ENCODE measurements at places on chromosomes 4 and X.

GRCh38 chr4:88159229-88159725, 838 bp upstream of the ABCG2 start:
- no peak for DNase-seq

DNA sequence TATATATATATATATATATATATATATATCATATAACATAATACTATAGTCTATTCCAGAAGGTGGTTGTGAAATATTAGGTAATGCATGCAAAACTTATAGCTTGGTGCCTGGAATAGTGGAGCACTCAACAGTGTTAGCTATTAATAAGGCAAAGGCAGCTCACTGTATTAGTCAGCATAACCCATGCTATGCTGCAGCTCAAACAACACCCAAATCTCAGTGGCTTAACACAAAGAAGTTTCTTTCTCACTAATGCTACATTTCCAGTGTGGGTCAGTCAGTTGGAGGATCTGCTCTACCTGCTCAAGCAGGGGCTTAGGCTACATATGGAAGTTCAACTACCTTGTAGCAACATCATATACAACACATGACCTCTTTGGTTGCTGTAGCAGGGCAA, 5.2 kb upstream of the RPGR start:
- DNase-seq = no peak

- no peak for DNase-seq
Measured at GRCh38 chr4:160299177-160299576, 1196.3 kb downstream of the RAPGEF2 start.

GRCh38 chr4:168057412-168057811, 34.9 kb upstream of the ANXA10 start:
- no peak for DNase-seq

DNA sequence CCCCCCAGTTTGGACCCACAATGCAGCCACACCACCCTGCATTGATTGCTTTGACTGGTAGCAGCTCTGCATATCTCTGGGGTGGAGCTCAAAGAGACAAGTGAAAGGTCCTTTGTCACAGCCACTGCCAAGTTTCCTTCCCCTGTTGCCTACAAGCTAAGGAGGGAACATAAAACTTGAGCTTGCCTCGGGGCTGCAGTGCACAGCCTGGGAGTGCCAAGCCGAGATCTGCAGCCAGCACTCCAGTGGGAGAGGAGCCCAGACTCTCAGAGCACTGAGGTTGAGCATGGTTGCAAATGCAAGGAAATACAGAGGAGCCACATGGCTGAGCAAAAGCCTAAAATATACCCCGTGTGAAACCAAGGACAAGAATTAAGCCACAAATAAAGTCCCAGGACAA, 142.2 kb downstream of the DKK2 start:
- DNase-seq = no peak

DNA sequence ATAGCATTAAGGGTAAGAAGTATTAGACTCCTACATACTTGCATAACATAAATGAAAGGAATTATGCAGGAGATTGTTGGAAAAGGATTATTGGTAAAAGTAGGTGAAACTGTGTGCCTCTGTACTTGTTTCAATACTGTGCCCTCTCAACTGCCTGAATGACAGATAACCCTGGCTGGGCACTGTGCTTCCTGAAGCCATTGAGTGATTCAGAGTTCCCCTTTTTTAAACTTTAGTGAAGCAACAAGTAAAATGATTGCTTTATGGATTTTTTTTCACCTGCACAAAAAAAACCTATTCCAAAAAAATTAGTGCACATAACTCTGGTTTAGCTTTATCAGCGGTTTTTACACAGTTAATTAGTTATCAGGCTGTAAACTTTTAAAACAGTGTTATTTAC, 204.8 kb downstream of the TRAM1L1 start:
- DNase-seq = peak; percentile 23

DNA sequence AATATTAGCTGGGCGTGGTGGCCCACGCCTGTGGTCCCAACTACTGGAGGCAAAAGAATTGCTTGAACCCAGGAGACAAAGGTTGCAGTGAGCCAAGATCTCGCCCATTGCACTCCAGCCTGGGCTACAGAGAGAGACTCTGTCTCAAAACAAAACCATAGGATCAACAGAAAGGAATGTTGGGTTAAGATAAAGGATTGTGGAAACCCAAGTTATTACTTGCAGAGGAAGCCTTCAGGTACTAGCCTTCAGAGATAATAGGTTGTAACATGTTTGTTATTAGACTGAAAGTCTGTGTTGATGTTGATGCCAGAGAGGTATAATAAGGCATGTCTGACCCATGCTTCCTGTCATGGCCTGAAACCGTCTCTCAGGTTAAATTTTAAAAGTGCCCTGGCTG, 16.9 kb downstream of the SSX5 start:
- DNase-seq = no peak

DNA sequence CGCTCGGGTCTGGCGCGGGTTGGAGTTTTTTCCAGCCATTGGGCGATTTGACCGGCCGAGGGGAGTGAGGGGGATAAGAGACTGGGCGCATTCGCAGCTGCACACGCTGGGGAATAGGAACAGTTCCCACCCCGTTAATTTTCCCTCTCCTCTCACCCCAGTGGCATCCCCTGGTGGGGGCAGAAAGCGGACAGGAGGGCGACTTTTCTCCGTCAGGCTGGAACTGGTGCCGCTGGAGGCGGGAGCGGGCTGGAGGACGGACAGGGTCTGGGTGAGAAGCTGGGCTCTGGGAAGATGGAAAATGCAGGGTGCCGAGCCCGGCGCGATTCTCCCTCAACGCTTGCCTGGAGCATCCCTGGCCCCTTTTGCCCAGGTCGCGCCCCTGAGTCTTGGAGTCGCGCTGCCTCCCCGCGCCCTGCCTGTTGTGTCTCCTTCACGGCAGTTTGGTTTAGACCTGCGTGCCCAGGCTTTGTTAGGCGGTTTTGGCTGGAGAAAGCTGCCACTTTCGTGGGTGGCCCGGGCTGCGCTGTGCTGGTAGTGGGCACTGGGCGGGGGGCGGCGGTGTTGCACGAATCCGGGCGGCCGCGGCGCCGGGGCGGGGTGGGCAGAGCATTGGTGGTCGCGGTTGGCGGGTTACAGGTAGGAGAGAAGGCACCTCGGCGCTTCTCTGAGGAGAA, 2.0 kb downstream of the ADGRL3 start:
- DNase-seq = no peak

GRCh38 chr4:168803732-168804131, 206.3 kb downstream of the CBR4 start:
- no peak for DNase-seq

- DNase-seq = peak; percentile 32
Measured at GRCh38 chr4:3387943-3388361, 53.8 kb upstream of the HGFAC start.

DNA sequence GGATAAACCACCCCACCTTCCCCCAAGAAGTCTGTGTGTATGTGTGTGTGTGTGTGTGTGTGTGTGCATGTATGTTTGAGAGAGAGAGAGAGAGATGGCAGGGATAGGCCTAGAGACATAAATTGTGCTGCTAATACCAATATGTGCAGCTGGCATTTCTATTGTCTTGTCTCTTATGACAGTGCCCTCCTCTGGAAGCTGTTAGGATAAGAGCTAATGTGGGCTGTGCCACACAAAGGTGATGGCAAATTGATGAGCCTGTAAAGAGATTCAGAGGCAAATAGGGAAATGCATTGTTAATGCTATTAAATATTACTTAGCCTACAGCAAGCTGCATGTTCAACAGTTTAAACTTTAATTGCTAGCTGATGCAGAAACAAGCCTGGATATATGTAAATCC, 332.0 kb downstream of the NKX6-1 start:
- DNase-seq = no peak

DNA sequence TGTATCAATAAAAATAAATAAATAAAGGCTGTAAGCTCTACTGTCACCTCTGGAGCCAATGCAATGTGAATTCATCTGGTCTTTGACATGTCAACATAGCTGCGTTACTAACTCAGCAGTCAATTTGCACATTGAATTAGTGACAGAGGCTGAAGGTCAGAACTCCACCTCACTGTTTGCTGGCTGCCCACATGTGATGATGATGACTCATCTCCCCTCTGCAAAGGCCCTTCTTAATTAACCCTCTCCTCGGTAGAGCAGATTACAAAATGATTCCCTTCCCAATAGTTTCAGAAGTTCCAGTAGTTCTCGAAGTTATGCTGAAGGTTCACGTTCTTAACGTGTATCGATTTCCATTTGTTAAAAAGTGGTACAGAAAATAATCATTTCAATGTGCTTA, 1626.0 kb upstream of the TENM3 start:
- no peak for DNase-seq

GRCh38 chr4:40923316-40924095, 173.8 kb downstream of the NSUN7 start:
- DNase-seq = no peak

GRCh38 chrX:39843318-39843717, 254.4 kb downstream of the BCOR start:
- no peak for DNase-seq

GRCh38 chr4:141346144-141346543, 125.4 kb downstream of the ZNF330 start:
- DNase-seq = peak; percentile 81

- DNase-seq = peak; percentile 12
Measured at GRCh38 chrX:119145241-119145653, 17.6 kb upstream of the KIAA1210 start.

- DNase-seq = peak; percentile 54
Measured at GRCh38 chr4:182918791-182919302, 1.7 kb upstream of the DCTD start.

GRCh38 chrX:128804828-128805227, 718.5 kb downstream of the SMARCA1 start:
- no peak for DNase-seq

DNA sequence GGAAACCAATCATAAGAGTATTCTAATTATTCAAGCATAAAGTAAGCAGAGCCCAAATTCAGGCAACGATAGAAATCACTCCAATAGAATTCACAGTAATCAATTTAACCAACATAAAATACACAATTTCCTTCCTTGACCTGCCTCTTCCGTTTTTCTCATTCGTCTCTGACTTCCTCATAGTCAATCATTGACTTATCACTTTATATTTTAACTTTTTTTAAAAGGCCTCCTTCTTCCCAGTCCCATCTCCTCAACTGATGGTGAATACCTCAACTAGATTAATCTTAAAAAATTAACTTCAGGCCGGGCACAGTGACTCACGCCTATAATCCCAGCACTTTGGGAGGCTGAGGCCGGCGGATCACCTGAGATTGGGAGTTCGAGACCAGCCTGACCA, 13.3 kb downstream of the CNOT6L start:
- no peak for DNase-seq

DNA sequence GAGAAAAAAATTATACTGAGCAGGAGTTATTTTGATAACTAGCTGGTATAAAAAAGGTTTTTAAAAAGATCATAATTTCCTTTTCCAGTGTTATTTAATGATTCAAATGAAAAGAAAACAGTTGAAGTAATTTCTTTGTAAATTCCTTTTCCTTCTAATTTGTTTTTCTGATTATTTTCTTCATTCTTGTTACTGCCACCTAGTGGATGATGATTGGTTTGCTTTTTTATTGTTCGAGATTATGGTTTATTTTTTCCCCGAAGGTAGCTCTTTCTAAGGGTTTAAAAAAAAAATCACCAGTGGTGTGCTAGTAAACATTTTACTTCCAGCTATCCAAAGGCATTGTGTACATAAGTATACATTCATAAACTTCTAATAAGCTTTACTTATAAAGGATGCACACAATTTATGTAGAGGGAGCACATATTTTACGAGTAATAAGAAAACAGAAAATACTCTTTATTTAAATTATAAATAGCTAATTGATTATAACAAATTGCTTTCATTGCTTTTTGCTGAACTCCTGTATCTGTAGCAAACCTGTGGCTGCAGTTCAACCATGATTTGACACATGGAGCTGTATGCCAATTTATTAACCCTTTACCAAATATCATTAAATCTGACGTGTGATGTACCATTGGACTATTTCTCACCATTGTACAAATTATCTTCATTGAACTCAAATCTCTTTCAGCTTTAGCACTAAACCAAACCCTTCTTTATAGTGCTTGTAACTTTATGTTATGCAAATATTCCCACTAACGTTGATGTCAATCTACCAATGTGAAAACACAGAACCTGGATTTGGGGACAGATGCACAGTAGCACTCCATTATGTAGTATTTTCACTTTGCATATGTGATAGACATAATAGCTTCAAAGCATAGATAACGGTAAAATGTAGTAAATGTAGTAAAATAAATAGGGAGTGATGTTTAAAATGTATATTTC, 97.8 kb upstream of the ANK2 start:
- peak; percentile 47 for DNase-seq

DNA sequence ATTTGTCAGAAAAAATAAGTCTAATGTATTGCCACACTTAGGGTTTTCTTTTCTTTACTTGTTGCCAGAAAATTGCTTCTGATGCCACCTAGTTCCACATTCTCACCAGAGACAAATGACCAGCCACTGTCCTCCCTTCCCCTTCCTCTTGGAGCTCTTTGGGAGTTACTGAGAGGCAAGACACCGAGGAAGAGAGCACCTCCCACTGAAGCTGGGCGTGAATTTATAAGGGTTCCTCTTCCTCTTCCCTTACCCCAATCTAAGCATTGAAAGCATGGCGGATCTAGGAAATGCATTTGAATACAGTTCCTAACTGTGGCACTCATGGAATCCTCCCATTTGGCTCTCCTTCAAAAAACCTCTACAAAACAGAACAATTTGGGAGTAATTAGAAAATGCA, 30.0 kb downstream of the ANXA3 start:
- DNase-seq = no peak
